ENCODE measurements at places on chromosomes 2 and 18.

DNA sequence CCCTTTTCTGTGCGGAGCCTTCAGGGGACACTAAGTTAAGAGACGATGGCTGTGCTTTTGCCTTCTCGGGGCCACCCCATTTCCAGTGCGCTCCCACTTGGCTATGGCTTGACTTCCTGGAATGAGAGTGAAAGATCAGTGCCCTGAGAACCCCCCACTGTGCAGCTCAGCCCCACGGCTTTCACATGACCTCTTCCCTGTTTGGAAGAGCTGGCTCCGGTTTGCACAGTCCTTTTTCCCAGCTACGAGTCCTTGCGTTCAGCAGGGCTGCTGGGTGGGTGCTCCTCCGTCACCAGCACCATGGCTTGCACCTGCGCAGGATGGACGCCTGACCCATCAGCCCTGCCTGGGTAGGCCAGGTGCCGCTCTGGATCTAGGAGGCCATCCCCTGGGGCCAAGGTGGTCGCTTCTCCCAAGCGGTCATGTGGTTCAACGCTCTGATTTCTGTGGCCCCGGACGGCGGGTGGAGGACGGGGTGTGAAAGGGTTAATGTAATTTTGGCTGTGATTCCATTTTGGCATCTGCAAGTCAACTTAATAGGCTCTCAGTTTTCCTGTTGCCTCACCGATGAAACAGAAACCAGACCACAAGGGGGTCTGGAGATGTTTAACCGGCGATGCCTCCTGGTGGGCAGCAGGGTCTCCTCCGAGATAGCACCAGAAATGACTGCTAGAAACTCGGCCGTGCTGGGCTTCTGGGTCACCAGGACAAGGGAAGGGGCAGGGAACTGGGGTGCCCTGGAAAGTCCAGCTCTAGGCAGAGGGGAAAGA is 113.1 kb upstream of the HAAO start:
- H3K4me3 ChIP-seq, result no peak overlapping the region
- peak overlapping the region; percentile 80 for H3K27ac ChIP-seq
- peaks cover 29% of the 10 kb centered on the region for H3K27me3 ChIP-seq
- no peak for DNase-seq

DNA sequence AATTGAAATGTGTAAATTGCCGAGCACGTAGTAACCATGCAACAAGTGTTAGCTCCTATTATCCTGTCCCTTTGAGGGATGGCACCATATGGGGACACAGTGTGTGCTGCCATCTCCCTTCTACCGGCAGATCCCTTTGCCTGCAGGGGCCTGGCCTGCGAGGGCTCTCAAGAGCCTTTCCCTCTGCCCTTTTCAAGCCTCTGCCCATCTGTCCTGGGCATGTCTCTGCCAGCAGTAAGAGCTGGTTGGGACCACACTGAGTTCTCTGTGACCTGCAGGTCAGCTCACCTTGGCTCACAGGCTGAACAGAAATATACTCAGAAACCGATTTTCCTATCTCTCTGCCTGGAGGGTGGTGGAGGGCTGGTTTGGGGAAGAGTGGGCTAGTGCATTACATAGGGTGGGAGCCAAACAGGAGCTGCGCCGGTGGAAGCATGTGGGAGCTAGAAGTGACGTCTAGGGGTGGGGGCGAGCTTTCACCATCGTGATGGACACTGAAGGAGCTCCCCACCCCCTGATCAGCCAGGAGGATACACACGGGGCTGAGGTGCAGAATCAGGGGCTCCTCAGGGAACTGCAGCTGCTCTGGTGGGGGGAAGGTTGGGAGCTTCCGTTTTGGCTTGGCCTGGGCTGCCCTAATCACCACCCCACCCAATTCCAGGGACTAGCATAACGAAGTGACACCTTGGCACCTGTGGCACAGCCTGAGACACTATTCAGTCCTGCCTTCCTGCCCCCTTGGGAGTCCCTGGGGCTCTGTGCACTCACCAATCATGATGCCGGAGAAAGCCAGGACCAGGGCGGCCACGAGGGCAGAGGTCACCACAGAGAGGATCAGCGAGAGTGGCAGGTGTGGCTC is 109.7 kb downstream of the CLIP4 start:
- no peaks in the 10 kb centered on the region for H3K36me3 ChIP-seq
- no peak overlapping the region for H3K27ac ChIP-seq
- H3K4me3 ChIP-seq, result no peak overlapping the region

GRCh38 chr2:235639885-235640284 is 146.0 kb downstream of the AGAP1 start:
- no peaks in the 10 kb centered on the region for H3K27me3 ChIP-seq
- no peaks in the 10 kb centered on the region for H3K36me3 ChIP-seq
- H3K27ac ChIP-seq, result peak overlapping the region; percentile 65
- H3K4me1 ChIP-seq, result peaks cover 44% of the 10 kb centered on the region
- no peak for DNase-seq

DNA sequence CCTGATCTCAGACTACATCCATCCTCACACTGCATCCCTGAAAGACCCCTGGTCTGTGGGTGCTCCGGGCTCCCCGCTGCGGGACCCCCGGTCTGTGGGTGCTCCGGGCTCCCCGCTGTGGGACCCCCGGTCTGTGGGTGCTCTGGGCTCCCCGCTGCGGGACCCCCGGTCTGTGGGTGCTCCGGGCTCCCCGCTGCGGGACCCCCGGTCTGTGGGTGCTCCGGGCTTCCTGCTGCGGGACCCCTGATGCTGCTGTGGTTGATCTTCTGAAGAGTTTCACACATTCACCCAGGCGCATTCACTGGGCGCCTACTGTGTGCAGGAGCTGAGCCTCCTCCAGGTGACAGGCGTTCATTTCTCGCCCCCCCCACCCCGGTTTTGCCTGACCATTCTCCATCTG is 162.7 kb upstream of the SALL3 start:
- H3K36me3 ChIP-seq, result no peaks in the 10 kb centered on the region
- peaks cover 12% of the 10 kb centered on the region for H3K27me3 ChIP-seq
- H3K27ac ChIP-seq, result no peak overlapping the region
- no peaks in the 10 kb centered on the region for H3K4me1 ChIP-seq

DNA sequence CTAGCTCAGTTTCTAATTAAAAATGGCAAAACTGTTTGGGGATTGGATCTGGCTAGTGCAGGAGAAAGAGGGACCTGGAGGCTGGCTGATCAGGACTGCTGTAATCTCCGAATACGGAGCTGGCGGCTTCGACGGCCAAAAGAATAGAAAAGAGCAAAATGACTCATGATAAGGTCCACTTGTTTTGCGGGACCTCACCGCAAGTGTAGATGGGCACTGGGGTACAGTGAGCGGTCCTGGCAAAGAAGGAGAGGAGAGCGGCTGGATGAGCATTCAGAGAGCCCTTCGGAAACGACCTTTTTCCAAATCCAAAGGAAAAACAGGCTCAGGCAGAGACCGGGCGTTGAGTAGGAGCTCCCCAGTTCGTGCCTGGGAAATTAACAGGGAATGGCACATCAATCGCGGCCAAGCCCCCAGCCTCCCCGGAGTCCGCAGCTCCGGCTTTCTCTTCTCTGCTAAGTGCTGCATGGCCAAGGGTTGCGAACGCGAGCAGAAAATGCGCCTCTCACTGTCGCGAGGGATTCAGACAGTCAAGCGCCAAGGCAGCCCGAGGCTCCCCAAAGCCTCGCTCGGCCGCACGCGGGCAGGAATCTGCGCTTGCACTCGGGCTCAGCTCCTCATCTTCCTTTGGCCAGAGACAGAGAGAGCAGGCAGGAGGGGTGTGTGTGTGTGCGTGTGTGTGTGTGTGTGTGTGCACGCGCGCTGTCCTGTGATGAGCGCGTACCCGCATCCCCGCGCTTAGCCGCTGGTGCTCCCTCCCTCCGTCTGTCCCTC is 1.8 kb downstream of the DCC start:
- H3K4me3 ChIP-seq, result peak overlapping the region; percentile 38
- no peak for DNase-seq
- H3K36me3 ChIP-seq, result no peaks in the 10 kb centered on the region

DNA sequence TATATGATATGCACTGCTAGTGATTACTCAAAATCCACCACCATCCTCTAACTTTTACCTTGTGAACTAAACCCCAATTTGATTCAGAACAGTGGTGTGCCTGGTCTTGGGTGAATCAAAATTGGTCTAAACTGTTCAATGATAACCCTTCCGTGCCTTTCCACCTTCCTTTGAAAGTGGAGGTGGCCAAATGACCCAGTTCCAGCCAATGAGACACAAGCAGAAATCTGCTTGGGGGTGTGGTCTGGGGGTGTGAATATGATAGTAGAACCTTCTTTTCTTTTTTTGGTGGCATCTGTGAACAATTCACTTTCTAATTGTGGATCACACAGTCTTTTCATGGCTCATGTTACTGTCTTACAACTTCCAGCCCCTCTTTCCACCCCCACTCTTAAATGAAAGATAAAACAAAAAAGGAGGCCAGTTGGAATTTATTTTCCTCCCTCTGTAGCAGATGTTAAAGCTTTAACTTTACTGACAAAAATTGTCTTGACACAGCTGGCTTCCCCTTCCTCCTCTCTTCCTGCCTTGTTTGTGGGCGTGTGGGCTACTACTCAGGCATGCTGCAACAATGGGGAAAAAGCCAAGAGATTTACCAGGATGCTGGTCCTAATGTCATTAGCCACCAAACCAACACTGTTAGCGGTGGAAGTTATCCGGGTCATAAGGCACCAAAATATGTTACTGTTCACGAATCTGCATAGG is 58.8 kb upstream of the ANKRD44 start:
- H3K27me3 ChIP-seq, result no peaks in the 10 kb centered on the region
- DNase-seq, result no peak
- H3K36me3 ChIP-seq, result no peaks in the 10 kb centered on the region
- H3K27ac ChIP-seq, result no peak overlapping the region

- no peaks in the 10 kb centered on the region for H3K36me3 ChIP-seq
- H3K4me3 ChIP-seq, result no peak overlapping the region
- no peak overlapping the region for H3K27ac ChIP-seq
- DNase-seq, result no peak
- no peaks in the 10 kb centered on the region for H3K27me3 ChIP-seq
- peaks cover 14% of the 10 kb centered on the region for H3K4me1 ChIP-seq
Observed at GRCh38 chr18:49856496-49856895, 43.2 kb upstream of the ACAA2 start.

DNA sequence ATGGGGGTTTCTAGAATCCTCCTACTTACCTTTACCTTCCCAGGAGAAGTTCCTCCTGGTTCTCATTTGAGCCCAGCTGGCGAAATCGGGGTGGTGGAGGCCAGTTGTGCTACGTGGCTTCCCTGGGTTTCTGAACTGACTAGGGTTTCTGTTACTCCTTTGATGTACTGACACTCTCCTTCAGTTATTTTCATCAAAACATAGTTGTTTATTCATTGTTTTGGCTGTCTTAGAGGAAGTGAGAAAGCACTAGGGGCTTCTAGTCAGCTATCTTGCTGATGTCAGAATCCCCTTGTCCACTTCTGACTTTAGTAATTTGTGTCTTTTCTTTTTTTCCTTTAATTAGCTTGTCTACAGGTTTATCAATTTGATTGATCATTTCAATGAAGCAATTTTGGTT is 332.2 kb upstream of the TANK start:
- no peaks in the 10 kb centered on the region for H3K27me3 ChIP-seq
- no peaks in the 10 kb centered on the region for H3K36me3 ChIP-seq
- H3K27ac ChIP-seq, result no peak overlapping the region
- H3K4me1 ChIP-seq, result no peaks in the 10 kb centered on the region

GRCh38 chr2:9201185-9201891 is 5.3 kb upstream of the ASAP2 start:
- no peaks in the 10 kb centered on the region for H3K27me3 ChIP-seq
- H3K36me3 ChIP-seq, result no peaks in the 10 kb centered on the region
- peaks cover 7% of the 10 kb centered on the region for H3K4me1 ChIP-seq

GRCh38 chr2:239776436-239777005 is 248.6 kb downstream of the NDUFA10 start:
- H3K36me3 ChIP-seq, result no peaks in the 10 kb centered on the region
- no peaks in the 10 kb centered on the region for H3K27me3 ChIP-seq
- no peaks in the 10 kb centered on the region for H3K4me1 ChIP-seq
- no peak for DNase-seq
- no peak overlapping the region for H3K4me3 ChIP-seq
- no peak overlapping the region for H3K27ac ChIP-seq

- no peaks in the 10 kb centered on the region for H3K4me1 ChIP-seq
- DNase-seq, result no peak
- H3K36me3 ChIP-seq, result no peaks in the 10 kb centered on the region
- no peak overlapping the region for H3K27ac ChIP-seq
- no peaks in the 10 kb centered on the region for H3K27me3 ChIP-seq
Observed at GRCh38 chr2:135798275-135798705, 38.7 kb downstream of the LCT start.

DNA sequence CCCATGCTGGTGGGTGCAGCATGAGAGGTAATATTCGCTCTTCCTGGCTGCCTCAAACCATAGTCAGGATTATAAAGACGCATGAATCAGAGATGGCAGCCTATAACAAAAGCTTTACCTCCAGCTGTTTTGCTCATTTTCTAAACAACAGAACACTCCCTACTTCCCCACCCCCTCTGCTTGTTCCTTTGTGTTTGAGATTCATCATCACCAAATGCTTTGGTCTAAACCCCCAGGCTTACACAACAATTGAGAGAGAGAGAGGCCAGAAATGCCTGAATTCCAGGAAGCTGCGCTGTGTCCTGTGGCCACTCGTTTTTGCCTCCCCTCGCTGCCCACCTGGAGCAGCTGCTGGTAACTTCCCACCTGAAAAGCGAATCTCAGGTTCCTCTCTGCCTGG is 78.8 kb upstream of the CAPN13 start:
- H3K27me3 ChIP-seq, result peaks cover 6% of the 10 kb centered on the region
- no peaks in the 10 kb centered on the region for H3K36me3 ChIP-seq
- H3K4me3 ChIP-seq, result no peak overlapping the region
- DNase-seq, result no peak
- no peaks in the 10 kb centered on the region for H3K4me1 ChIP-seq

DNA sequence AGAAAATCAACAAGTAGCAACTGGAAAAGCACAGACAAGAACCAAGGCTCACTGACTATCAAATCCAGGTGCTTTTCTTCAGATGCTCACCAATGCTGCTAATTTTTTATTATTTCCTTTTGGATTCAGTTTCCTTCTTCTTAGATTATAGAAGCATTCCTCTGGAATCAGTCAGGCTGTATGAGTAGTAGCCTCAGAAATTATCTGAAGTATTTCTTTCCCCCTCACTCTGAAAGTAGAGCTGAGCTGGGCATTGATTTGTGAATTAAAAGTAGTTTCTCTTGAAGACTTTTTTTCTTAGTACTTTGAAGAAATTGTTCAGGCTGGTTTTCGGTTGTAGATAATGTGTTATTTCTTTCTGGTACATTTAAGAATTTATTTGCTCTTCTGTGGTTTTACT is 273.7 kb downstream of the NOL4 start:
- H3K27ac ChIP-seq, result no peak overlapping the region
- no peaks in the 10 kb centered on the region for H3K36me3 ChIP-seq
- H3K4me3 ChIP-seq, result no peak overlapping the region
- H3K4me1 ChIP-seq, result no peaks in the 10 kb centered on the region
- DNase-seq, result no peak

- H3K27me3 ChIP-seq, result no peaks in the 10 kb centered on the region
- H3K27ac ChIP-seq, result no peak overlapping the region
- no peak overlapping the region for H3K4me3 ChIP-seq
- no peak for DNase-seq
- peaks cover 22% of the 10 kb centered on the region for H3K4me1 ChIP-seq
Observed at GRCh38 chr2:15912203-15912602, 28.1 kb upstream of the MYCN start.

- H3K4me1 ChIP-seq, result peaks cover 6% of the 10 kb centered on the region
- no peak for DNase-seq
- H3K27me3 ChIP-seq, result no peaks in the 10 kb centered on the region
- H3K4me3 ChIP-seq, result no peak overlapping the region
- H3K36me3 ChIP-seq, result no peaks in the 10 kb centered on the region
Observed at GRCh38 chr18:22109535-22109934, 59.9 kb upstream of the GATA6 start.
